Right atrium auricular region (tissue), 2 donors: ENCODE measurements at places on chromosomes 11 and 22. TPM values are rescaled to one million over a fixed set of nuclear protein-coding genes. Genes with fewer than 3 reads are reported as not detected.

Gene SPI1
- total RNA-seq = 23.1 TPM

Gene GDPD4
- total RNA-seq = not detected

Gene MCAM
- 356 TPM for total RNA-seq

Gene DEUP1
- not detected for total RNA-seq

Gene SOX10
- total RNA-seq = 1.5 TPM

Gene MMP27
- not detected for total RNA-seq

Gene CDC42EP1
- 34.8 TPM for total RNA-seq

Gene POU2F3
- not detected for total RNA-seq

Gene ESAM
- total RNA-seq = 64.6 TPM

Gene DDT
- total RNA-seq = 147 TPM

Gene OR2D3
- not detected for total RNA-seq

Gene SLC22A6
- not detected for total RNA-seq

Gene CRYBB2
- total RNA-seq = not detected

Gene OR52N2
- total RNA-seq = not detected

Gene IL17REL
- not detected for total RNA-seq

Gene WNT11
- 6.8 TPM for total RNA-seq
